Activated CD8-positive, alpha-beta T cell treated with anti-CD3 and anti-CD28 coated beads for 36 hours (primary cell): ENCODE measurements at places on chromosomes 11 and 22.

- H3K36me3 ChIP-seq, result no peaks in the 10 kb centered on the region
- no peak overlapping the region for H3K27ac ChIP-seq
- no peak overlapping the region for H3K4me3 ChIP-seq
- no peaks in the 10 kb centered on the region for H3K27me3 ChIP-seq
These were observed 76.2 kb downstream of the ZBTB16 start for GRCh38 chr11:114135737-114136151.

- H3K27me3 ChIP-seq, result no peaks in the 10 kb centered on the region
- no peak for DNase-seq
- H3K4me3 ChIP-seq, result no peak overlapping the region
- peaks cover 90% of the 10 kb centered on the region for H3K36me3 ChIP-seq
- H3K4me1 ChIP-seq, result peaks cover 77% of the 10 kb centered on the region
These were observed 10.5 kb downstream of the CTSC start for GRCh38 chr11:88327061-88327460.

DNA sequence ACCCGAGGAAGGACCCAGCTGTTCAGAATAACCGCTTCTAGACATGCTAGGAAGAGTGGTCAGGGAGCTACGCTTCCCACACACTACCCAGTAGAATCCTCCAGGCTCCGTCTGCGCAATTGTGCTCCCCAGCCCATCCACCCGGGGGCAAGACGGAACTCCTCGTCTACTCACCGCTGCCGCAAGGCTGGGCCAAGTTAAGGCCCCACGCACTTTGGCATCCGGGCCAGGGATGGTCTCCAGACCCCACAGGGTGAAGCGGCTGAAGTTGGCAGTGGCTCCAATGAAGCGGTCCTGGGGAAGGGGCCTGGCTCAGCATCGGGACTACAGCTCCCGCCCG lies 757 bp downstream of the RNASEH2C start:
- no peaks in the 10 kb centered on the region for H3K27me3 ChIP-seq
- H3K4me3 ChIP-seq, result peak overlapping the region; percentile 88
- peak overlapping the region; percentile 96 for H3K27ac ChIP-seq
- H3K36me3 ChIP-seq, result peaks cover 47% of the 10 kb centered on the region
- H3K4me1 ChIP-seq, result peaks cover 22% of the 10 kb centered on the region

GRCh38 chr11:120527111-120527761 lies 15.7 kb downstream of the GRIK4 start:
- H3K4me3 ChIP-seq, result no peak overlapping the region
- no peak for DNase-seq
- no peaks in the 10 kb centered on the region for H3K36me3 ChIP-seq
- H3K27ac ChIP-seq, result no peak overlapping the region

- no peak for DNase-seq
- H3K27me3 ChIP-seq, result peaks cover 2% of the 10 kb centered on the region
These were observed 151.6 kb upstream of the BLID start for GRCh38 chr11:122267602-122268001.

- no peak for DNase-seq
- H3K4me1 ChIP-seq, result no peaks in the 10 kb centered on the region
- no peaks in the 10 kb centered on the region for H3K27me3 ChIP-seq
- H3K27ac ChIP-seq, result no peak overlapping the region
- H3K4me3 ChIP-seq, result no peak overlapping the region
- H3K36me3 ChIP-seq, result no peaks in the 10 kb centered on the region
These were observed 19.2 kb upstream of the PPARA start for GRCh38 chr22:46131151-46131587.

- H3K4me3 ChIP-seq, result no peak overlapping the region
- H3K4me1 ChIP-seq, result no peaks in the 10 kb centered on the region
- no peaks in the 10 kb centered on the region for H3K27me3 ChIP-seq
- no peak for DNase-seq
- H3K27ac ChIP-seq, result no peak overlapping the region
These were observed 19.8 kb downstream of the PTDSS2 start for GRCh38 chr11:469684-470560.

- no peaks in the 10 kb centered on the region for H3K27me3 ChIP-seq
- H3K4me1 ChIP-seq, result no peaks in the 10 kb centered on the region
- H3K36me3 ChIP-seq, result peaks cover 6% of the 10 kb centered on the region
- no peak overlapping the region for H3K4me3 ChIP-seq
- DNase-seq, result no peak
These were observed 350.1 kb downstream of the TBC1D22A start for GRCh38 chr22:47112582-47112965.

DNA sequence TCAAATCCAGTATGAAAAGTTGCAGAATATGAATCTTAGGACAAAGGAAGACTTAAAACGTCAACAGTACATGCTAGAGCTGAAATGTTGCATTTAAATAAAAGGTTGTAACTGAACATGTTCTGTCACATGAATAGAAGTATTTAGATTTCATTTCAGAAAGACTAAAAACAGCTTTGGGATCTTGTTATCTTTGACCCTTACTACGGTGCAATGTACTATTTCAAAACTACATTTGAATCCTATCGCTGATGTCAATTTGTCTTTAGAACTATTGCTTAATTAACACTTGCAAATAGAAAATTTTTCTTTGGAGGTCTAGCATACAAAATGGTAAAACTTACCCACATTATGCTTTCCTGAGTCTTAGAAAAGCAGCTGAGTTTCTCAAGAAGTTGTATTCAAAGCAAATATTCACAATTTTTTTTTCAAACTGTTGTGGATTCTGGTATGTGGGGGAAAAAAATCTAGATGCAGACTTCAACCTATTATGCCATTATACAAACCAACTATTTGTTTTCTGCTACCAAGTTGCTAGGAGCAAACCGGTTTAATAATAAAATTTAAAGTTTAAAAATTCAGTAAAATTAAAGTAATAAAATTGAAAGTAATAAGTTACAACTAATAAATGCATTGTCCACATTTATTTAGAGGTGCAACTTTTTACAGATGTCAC lies 25.4 kb downstream of the CSTF3 start:
- peaks cover 10% of the 10 kb centered on the region for H3K36me3 ChIP-seq
- H3K27me3 ChIP-seq, result no peaks in the 10 kb centered on the region
- H3K4me1 ChIP-seq, result peaks cover 4% of the 10 kb centered on the region
- H3K4me3 ChIP-seq, result no peak overlapping the region

DNA sequence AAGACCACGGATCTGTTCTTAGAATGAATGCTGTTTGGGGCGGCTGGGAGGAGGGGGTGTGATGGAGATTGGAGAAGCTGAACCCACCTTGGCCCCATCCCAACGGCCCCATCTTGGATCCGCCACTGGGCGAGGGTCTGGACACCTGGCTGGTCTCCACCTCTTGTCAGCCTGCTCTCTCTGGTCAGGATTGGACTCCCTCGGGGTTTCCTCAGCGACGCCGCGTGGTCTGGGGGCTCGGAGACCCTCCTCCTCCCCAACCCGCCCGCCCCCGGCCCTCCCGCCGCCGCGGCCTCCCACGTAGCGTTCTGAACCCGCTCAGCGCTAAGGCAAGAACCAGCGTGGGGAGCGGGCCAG lies 4.3 kb upstream of the FLI1 start:
- peaks cover 35% of the 10 kb centered on the region for H3K4me1 ChIP-seq
- H3K4me3 ChIP-seq, result no peak overlapping the region
- H3K36me3 ChIP-seq, result no peaks in the 10 kb centered on the region
- DNase-seq, result no peak
- no peak overlapping the region for H3K27ac ChIP-seq
- H3K27me3 ChIP-seq, result peaks cover 35% of the 10 kb centered on the region

GRCh38 chr11:125942771-125943428 lies 2.9 kb upstream of the VSIG10L2 start:
- no peaks in the 10 kb centered on the region for H3K36me3 ChIP-seq
- no peak overlapping the region for H3K27ac ChIP-seq
- no peak for DNase-seq
- peaks cover 7% of the 10 kb centered on the region for H3K4me1 ChIP-seq
- H3K27me3 ChIP-seq, result peaks cover 2% of the 10 kb centered on the region

DNA sequence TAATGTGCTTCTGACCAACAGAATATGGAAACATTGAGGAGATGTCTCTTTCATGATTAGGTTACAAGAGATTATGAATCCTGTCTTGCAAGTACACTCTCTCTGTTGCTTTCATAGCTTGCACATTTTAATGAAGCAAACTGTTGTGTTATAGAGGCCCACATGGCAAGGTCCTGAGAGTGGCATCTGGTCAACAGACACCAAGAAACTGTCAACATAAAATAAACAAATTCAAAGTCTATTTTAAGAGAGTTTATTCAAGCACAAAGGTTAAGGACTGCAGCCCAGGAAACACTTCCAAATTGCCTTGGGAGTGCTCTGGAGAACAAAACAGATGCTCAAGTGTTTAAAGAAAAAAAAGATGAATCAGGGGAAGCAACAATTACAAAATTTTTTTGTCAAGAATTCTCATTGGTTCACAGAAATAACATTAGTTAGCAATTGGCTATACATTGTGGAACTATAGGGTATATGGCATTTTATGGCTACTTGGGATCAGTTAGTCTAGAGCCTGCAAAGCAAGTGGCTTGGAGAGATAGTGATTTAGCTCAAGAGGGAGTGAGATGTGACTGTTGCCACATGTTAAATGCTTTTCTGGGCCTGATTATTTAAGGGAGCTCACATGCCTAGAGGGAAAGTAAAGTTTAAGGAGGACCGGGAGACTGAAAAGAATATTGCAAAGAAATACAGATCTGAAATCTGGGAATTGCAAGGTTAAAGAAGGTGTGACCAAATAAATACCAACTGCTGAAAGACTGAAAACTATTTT lies 54.6 kb downstream of the CTSC start:
- no peak for DNase-seq
- no peak overlapping the region for H3K27ac ChIP-seq
- H3K36me3 ChIP-seq, result peaks cover 23% of the 10 kb centered on the region
- H3K4me3 ChIP-seq, result no peak overlapping the region

DNA sequence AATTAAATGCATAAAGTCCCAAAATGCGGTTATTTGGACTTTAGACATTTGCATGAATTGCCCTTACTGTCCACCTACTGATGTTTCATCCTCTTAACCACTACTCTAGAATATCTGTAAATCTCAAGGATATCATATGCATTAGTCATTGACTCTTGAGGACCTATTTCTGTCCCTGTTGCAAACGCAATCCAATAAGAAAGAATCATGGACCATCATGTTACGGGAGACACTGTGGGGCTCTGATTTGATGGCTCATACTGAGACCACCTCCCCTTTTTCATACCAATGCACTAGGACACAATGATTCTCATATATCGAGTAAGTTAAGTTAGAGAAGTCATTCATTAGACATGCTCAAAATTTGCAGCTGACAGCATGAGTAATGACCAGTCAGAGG lies 14.4 kb downstream of the POU2AF2 start:
- H3K27ac ChIP-seq, result no peak overlapping the region
- H3K4me3 ChIP-seq, result no peak overlapping the region
- H3K4me1 ChIP-seq, result no peaks in the 10 kb centered on the region
- no peaks in the 10 kb centered on the region for H3K36me3 ChIP-seq
- no peak for DNase-seq

GRCh38 chr11:35311331-35311730 lies 108.0 kb downstream of the SLC1A2 start:
- H3K4me1 ChIP-seq, result peaks cover under 1% of the 10 kb centered on the region
- H3K4me3 ChIP-seq, result no peak overlapping the region
- no peaks in the 10 kb centered on the region for H3K27me3 ChIP-seq
- H3K27ac ChIP-seq, result no peak overlapping the region
- no peaks in the 10 kb centered on the region for H3K36me3 ChIP-seq

DNA sequence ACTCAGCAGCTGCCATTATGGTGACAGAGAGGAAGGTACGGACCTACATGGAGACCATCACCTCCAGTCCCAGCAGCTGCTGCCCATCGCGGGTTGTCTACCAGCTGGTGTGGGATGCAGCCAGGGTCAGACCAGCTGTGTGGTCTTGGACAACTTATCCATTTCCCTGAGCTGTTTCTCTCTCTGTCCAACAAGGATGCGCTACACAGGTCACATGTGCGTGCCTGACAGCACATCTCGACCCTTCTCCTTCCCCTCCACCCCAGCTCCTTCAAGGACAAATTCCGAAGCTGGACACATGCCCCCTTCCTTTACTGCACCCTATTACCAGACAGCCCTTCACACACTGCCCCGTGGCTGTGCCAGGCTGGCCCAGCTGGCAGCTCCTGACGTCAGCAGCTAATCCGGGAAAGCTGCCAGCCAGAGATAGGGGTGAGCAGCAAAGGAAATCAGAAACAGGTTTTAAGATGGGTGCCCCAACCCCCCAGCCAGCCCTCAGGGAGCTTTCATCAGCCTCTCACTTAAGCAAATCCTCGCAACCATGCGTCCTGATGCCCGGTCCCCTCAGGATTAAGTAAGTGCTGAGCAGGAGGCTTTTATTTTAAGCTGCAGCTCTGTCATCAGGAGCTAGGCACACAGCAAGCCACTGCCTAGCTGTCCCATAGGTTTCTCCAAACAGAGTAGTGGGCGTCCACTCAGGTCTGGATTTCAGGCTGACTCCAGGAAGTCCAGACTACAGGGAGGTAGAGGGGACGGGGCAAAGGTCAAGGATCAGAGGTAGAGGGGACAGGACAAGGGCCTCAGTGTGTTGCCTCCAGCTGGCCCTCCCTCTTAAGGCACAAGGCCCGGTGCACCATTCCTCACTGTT lies 20.3 kb downstream of the TEF start:
- H3K4me1 ChIP-seq, result peaks cover 19% of the 10 kb centered on the region
- no peak overlapping the region for H3K4me3 ChIP-seq
- H3K27ac ChIP-seq, result no peak overlapping the region
- H3K36me3 ChIP-seq, result no peaks in the 10 kb centered on the region
- H3K27me3 ChIP-seq, result no peaks in the 10 kb centered on the region
- DNase-seq, result no peak

DNA sequence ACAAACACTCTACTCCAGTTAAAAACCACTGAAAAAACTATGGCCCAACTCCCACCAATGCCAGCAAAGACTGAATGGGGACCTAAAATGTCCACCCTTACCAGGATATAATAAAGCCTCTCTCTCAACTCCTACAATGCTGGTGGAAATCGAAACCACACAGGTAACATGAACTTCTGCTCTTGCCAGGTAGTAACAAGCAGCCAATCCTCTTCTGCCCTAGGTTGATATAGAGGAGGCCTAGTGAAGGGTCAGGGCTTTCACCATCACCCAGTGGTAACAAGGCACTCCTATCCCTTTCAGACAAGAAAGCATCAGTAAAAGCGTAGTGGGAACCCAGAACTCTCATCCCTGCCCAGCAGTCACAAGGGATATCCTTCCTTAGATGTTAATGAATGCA lies 22.6 kb downstream of the DCUN1D5 start:
- H3K27ac ChIP-seq, result peak overlapping the region; percentile 74
- DNase-seq, result no peak
- peaks cover 58% of the 10 kb centered on the region for H3K36me3 ChIP-seq
- peaks cover 52% of the 10 kb centered on the region for H3K4me1 ChIP-seq
- H3K27me3 ChIP-seq, result no peaks in the 10 kb centered on the region
- H3K4me3 ChIP-seq, result no peak overlapping the region

- no peak for DNase-seq
- H3K27me3 ChIP-seq, result peaks cover 3% of the 10 kb centered on the region
- H3K4me3 ChIP-seq, result no peak overlapping the region
- H3K4me1 ChIP-seq, result peaks cover 4% of the 10 kb centered on the region
- no peaks in the 10 kb centered on the region for H3K36me3 ChIP-seq
These were observed 26.2 kb upstream of the SHISAL1 start for GRCh38 chr22:44338906-44339305.
